Activated CD4-positive, CD25-positive, alpha-beta regulatory T cell (primary cell): ENCODE measurements at places on chromosomes 1 and 21.
A peak's percentile ranks its signal among the peaks of the same experiment; 100 is the strongest.

- no peak for DNase-seq
Measured at GRCh38 chr21:41251961-41252642, 64.5 kb upstream of the FAM3B start.

GRCh38 chr1:116418091-116418830 lies 45.2 kb downstream of the ATP1A1 start:
- peak; percentile 81 for DNase-seq

DNA sequence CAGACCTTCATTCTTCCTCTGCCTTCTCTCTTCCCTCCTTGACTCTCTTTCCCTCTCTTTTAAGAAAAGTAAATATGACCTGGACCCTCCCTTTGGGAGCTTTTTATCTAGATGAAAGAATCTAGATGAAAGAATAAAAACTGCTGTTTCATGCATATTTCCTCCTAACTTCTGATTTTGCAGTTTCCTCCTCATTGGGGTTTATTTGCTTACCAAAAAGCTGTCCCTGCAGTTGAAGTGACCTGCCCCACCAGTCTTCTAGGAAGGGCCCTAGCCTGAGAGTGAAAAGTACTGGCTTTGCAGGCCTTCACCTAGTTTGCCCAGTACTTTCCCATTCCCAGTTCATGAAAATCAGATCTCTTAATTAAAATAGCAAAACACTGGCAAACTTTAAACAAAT lies 28.3 kb upstream of the CACYBP start:
- no peak for DNase-seq

DNA sequence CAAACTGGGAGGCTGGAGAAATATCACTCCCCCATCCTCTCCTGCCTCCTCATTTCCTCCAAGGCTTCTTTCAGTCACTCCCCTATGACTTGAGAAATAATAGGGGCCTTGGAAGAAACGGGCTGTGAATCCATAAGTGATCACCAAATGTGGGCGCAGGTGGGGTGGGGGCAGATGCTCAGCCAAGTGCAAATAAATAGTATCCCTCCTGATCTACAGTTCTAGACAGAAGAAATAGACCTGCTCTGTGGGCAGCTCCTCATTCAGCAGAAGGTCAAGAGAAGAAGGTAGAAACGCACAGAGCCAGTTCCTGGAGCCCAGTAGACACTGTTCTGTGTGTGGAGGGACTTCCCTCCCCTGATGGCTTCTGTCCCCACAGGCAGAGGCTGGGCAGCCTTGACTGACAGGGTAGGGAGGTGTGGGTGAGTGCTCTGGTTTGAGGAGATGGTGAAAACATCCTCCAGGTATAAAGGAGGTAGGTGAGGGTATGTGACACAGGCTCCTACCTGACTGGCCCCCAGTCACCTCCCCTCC lies 17.1 kb downstream of the PAX7 start:
- DNase-seq, result no peak

DNA sequence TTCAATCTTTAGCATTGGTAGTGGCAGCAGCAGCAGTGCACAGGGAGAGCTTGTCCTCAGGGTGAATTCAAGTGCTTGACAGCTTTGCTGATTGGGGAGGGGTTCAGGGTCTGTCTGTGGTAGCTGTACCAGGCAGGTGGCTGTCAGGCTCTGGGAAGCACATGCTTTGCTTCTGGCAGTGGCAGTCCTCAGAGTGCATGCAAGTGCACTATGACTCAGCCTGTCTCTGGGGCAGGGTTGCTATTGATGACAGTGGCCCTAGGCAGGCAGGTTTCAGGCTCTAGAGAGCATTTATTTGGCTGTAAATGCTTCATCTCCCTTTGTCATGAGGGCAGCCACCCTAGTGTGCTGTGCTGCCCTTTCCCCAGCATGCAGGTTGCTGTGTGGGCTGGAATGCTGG lies 251.9 kb upstream of the LRRC7 start:
- no peak for DNase-seq

GRCh38 chr1:153238527-153238926 lies 21.0 kb upstream of the LORICRIN start:
- no peak for DNase-seq
